Activated T-helper 17 cell treated with anti-CD3 and anti-CD28 coated beads, Interleukin-2, amount 50 U/mL, for 72 hours (primary cell): ENCODE measurements at places on chromosomes 6 and 20.

DNA sequence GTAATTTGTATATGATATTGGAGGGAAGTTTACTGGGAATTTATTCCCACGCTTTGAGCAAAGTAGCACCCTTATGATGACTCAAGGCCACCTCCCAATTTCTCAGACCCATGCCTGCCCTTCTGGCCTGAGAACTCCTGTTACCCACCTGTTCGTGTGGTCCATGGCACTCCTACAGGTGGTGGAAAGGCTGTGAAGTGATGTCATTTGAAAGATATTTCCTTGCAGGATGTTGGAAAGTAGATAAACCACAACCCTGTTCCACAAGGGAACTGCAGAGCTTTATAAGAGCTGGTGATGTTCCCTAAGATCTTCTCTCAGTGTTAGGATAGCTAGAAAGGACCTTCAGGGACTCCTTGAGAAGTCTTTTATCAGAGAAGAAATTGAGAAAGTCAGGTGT, 70.5 kb downstream of the ADGRG6 start:
- ATAC-seq = no peak

DNA sequence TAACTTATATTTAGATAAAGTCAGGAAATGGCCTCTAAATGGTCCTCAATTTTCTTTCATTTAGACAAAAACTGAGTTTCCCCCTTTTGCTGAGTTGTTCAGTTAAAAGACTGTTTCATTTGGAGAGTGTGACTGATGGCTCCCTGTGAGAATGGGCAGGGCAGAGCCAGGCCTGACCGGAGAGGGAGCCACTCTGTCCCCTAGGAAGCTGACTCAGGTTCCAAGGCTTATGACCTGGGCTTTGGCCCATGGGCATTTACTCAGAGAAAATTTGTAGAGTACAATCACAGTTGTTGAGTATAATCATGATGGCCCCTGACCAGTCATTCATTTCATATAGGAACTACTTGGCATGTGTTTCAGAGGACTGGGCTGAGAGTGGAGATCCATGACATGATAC, 37.0 kb upstream of the AIG1 start:
- no peak for ATAC-seq

GRCh38 chr20:48807586-48808381, 20.0 kb downstream of the PREX1 start:
- no peak for ATAC-seq

- no peak for ATAC-seq
Measured at GRCh38 chr20:12053353-12053752, 135.7 kb downstream of the BTBD3 start.
